ENCODE measurements at places on chromosomes 7 and 10. TPM values are rescaled to one million over a fixed set of nuclear protein-coding genes. Genes with fewer than 3 reads are reported as not detected.

- H3K27me3 ChIP-seq, result peaks cover 8% of the 10 kb centered on the region
- no peak for DNase-seq
- no peaks in the 10 kb centered on the region for H3K4me1 ChIP-seq
- H3K36me3 ChIP-seq, result no peaks in the 10 kb centered on the region
- H3K27ac ChIP-seq, result no peak overlapping the region
Measured at GRCh38 chr7:155864991-155865690, 52.9 kb upstream of the SHH start.

DNA sequence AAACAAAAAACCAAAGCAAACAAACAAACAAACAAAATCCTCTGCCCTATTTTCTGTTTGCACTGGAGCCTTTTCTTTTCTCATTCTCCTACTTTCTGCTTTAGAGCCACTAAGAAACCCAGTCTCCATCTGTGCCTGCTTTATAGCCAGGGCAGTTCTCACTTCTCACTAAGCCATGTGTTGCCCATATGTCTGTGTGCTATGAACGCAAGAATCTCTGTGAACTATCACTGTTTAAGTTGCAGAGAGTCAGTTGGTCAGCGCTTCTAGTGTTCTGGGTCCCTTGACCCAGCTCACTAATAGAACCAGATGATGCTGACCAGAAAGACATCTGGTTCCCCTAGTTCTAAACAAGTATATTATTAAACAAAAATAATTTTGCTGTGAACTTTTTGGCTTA is 81.4 kb downstream of the FAM185A start:
- no peak overlapping the region for H3K27ac ChIP-seq
- DNase-seq, result no peak
- H3K4me3 ChIP-seq, result no peak overlapping the region
- peaks cover 7% of the 10 kb centered on the region for H3K4me1 ChIP-seq
- H3K36me3 ChIP-seq, result peaks cover 11% of the 10 kb centered on the region

The PCLO gene
- not detected for total RNA-seq

DNA sequence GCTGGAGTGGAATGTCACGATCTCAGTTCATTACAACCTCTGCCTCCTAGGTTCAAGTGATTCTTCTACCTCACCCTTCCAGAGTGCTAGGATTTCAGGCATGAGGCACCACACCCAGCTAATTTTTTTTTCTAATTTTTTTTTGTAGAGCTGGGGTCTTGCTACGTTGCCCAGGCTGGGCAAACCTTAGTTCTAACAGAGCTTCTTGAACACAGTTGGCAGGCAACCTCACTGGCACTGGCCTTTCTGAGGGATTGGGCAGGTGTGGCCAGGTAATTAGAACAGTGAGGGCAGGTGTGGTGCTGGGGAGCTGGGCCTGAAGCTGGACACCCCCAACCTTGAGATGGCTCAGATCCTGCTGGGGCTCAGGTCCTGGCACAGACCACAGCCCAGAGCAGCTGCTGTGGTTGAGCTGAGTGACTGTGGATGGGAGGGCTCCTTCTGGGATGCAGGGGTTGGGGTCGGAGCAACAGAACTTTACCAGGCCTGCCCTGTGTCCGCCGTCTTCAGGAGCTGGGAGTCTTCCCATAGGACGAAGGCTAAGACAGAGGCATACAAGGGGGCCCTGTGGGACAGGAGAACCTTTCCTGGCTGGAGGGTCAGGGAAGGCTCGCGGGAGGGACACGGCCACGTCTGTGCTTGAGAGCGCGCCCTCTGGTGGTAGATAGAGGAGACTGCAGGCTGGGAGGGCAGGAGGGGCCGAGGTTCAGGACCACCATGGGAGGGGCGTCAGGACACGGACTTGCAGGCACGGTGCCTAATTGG is 48.2 kb downstream of the COL26A1 start:
- H3K27ac ChIP-seq, result no peak overlapping the region
- H3K4me1 ChIP-seq, result peaks cover 6% of the 10 kb centered on the region
- no peaks in the 10 kb centered on the region for H3K36me3 ChIP-seq

DNA sequence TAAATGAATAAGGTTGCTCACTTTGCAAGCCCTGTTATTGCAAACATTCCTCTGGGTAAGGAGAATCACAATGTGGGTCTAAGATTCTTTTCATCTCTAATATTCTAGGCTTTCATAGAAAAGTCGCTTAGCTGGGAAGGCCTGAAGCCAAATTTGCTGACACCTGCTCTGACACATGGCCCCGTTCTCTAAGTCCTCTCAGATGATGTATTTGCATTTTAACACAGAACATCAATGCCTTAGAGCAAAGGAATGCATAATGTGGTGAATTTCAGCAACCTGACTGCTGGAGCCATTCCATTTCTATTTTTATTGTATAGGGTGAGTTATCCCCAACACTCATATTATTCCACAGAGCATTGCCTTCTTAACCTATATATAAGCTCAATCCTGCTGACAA is 682.1 kb upstream of the NRP1 start:
- no peak overlapping the region for H3K4me3 ChIP-seq
- DNase-seq, result no peak
- no peak overlapping the region for H3K27ac ChIP-seq
- no peaks in the 10 kb centered on the region for H3K4me1 ChIP-seq
- no peaks in the 10 kb centered on the region for H3K36me3 ChIP-seq
- H3K27me3 ChIP-seq, result peaks cover 1% of the 10 kb centered on the region

DNA sequence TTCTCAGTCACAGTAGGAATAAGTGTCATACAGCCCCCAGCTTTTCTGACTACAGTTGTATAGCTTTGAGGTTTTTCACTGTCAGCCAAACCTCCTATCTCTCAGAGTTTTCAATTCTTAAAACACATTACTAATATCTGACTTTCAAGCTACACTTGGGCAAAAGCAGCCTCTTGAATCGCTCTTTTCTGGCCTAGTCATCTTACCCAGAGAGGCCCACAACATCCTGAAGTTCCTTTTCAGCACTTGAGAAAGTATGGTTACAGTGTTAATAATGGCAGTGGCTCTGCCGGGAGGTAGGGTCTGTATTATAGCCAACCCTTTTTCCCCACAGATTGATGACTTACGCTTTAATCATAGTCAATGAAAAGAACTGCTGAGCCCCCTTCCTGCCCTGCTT is 181.0 kb downstream of the LRRC4 start:
- peak; percentile 61 for DNase-seq
- peaks cover 36% of the 10 kb centered on the region for H3K36me3 ChIP-seq
- no peaks in the 10 kb centered on the region for H3K27me3 ChIP-seq
- H3K4me3 ChIP-seq, result no peak overlapping the region

The CALML3 gene
- not detected for total RNA-seq

GRCh38 chr10:127428385-127428980 is 120.6 kb upstream of the NPS start:
- no peak for DNase-seq
- H3K4me3 ChIP-seq, result no peak overlapping the region
- no peaks in the 10 kb centered on the region for H3K27me3 ChIP-seq
- no peaks in the 10 kb centered on the region for H3K36me3 ChIP-seq
- no peaks in the 10 kb centered on the region for H3K4me1 ChIP-seq

- H3K4me3 ChIP-seq, result no peak overlapping the region
- peaks cover 16% of the 10 kb centered on the region for H3K27me3 ChIP-seq
- no peaks in the 10 kb centered on the region for H3K4me1 ChIP-seq
- no peak overlapping the region for H3K27ac ChIP-seq
- H3K36me3 ChIP-seq, result no peaks in the 10 kb centered on the region
Measured at GRCh38 chr10:75613685-75614504, 182.5 kb downstream of the LRMDA start.

GRCh38 chr7:88429382-88429781 is 122.7 kb upstream of the STEAP4 start:
- no peaks in the 10 kb centered on the region for H3K4me1 ChIP-seq
- no peaks in the 10 kb centered on the region for H3K36me3 ChIP-seq
- peaks cover 5% of the 10 kb centered on the region for H3K27me3 ChIP-seq
- no peak overlapping the region for H3K4me3 ChIP-seq
- H3K27ac ChIP-seq, result no peak overlapping the region
- no peak for DNase-seq

The TWIST1 gene
- 1.2 TPM for total RNA-seq

DNA sequence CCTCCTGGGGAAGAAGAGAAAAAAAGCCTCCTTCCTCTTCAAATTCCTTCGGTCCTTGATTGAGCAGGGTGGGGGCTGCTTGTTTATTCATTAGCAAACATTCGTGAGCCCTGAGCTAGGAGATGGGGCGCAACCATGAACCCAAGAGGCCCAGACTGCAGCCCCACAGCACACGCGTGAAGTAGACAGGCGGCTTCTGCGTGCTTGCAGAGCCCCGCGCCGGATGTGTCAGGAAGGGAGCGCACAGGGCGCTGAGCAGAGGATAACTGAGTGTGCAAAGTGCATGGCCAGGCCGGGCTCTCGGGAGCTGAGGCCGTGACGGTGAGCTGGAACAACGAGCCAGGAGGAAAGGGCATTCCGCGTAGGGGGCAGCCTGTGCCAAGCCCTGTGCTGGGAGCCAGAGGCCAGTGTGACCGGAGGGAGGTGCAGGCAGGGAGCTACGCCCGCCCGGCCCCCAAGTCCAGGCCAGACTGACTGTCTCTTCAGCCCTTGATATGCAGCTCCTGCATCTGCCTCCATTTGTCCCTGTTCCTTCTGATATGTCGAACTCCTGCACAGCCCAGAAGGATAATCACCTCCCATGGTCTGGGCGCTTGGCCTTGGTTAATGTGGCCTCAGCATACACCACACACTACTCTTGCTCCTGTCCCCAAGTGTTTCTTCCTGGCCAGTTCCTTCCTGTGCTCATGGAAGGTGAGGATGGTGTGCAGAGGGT is 4.6 kb downstream of the FOXL3 start:
- H3K4me3 ChIP-seq, result no peak overlapping the region
- H3K36me3 ChIP-seq, result no peaks in the 10 kb centered on the region
- H3K4me1 ChIP-seq, result no peaks in the 10 kb centered on the region
- DNase-seq, result no peak
- no peak overlapping the region for H3K27ac ChIP-seq

The LRCH4 gene
- 71.7 TPM for total RNA-seq

- H3K36me3 ChIP-seq, result peaks cover 3% of the 10 kb centered on the region
- H3K27me3 ChIP-seq, result no peaks in the 10 kb centered on the region
- no peak overlapping the region for H3K27ac ChIP-seq
- DNase-seq, result no peak
- H3K4me3 ChIP-seq, result no peak overlapping the region
Measured at GRCh38 chr10:123402656-123403055, 248.5 kb downstream of the BUB3 start.

The OR6B1 gene
- total RNA-seq, result not detected

The ALDH18A1 gene
- total RNA-seq, result 117 TPM

The SMO gene
- total RNA-seq, result 0.28 TPM

The TEX47 gene
- not detected for total RNA-seq

GRCh38 chr10:80283536-80284199 is 5.8 kb downstream of the MAT1A start:
- H3K36me3 ChIP-seq, result no peaks in the 10 kb centered on the region
- no peak overlapping the region for H3K4me3 ChIP-seq
- H3K4me1 ChIP-seq, result no peaks in the 10 kb centered on the region
- no peak for DNase-seq

- H3K4me3 ChIP-seq, result no peak overlapping the region
- H3K27me3 ChIP-seq, result peaks cover 4% of the 10 kb centered on the region
- H3K27ac ChIP-seq, result no peak overlapping the region
- DNase-seq, result no peak
Measured at GRCh38 chr7:141335164-141335563, 216.0 kb upstream of the AGK start.

The CYP2C18 gene
- 0.88 TPM for total RNA-seq

DNA sequence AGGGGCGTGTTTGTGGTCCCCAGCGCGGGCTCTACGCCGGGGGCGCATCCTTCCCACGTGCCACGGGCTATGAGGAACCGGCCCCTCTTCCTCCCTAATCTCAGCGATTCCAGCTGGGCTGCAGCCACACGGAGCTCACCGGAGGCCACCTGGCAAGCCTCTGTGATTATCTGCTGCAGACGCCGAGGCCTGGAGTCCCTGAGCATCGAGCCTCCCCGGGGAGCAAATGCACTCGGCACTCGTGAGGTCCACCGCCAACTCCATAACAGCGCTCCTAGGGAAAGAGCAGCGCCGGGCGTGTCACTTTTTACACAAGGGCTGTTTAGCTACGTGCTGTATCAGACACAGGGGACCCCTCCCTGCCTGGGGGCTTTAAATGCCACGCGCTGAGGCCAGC is 101.2 kb downstream of the DYNC2I1 start:
- H3K36me3 ChIP-seq, result no peaks in the 10 kb centered on the region
- DNase-seq, result no peak
- H3K27me3 ChIP-seq, result no peaks in the 10 kb centered on the region

DNA sequence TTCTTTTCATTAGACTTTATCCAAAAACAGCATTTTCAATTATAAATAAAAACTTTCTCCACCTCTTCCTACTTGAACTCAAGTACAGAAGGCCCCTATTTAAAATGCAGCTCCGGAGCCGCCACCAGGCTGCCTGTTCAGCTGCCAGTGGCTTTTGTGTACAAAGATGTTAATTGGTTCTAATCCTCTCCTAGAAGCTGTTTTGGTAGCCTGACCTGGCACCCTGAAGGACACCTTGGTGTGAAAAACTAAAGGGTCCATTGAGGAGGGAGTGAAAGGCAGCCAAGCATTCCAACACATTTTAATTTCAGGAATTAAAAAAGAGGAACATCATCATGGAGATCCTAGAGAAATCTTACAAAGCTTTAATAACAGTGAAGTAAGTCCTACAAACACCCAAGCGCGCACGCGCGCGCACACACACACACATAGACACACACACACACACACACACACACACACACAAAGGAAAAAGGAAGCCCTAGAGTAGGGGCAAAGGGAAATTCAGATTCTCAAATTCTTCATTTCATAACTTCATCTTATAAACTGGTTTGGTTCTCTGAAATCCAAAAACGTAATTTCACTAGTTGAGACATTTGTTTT is 41.4 kb downstream of the VAX1 start:
- H3K4me1 ChIP-seq, result no peaks in the 10 kb centered on the region
- peaks cover 8% of the 10 kb centered on the region for H3K27me3 ChIP-seq
- H3K36me3 ChIP-seq, result no peaks in the 10 kb centered on the region
- no peak for DNase-seq
- H3K27ac ChIP-seq, result no peak overlapping the region

DNA sequence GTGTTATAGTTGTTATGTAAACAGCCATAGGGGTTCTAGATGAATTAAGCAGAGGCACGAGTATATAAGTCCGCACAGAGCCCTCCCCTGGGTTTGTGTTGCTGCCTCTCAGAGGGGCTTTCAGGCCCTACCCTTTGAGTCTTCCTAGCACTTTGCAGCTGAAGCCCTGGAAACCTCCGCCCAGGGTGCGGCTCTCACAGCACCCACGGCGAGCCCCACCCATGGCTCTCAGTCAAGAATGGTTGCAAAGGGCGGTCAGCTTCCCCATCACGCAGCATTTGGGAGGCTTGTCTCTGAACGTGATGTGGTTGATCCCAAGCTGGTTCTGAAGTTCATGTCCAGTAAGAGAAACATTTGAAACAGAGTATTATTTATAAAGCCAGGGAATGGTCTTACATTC is 18.8 kb upstream of the INSIG1 start:
- H3K4me3 ChIP-seq, result no peak overlapping the region
- H3K27me3 ChIP-seq, result peaks cover 10% of the 10 kb centered on the region
- peaks cover 48% of the 10 kb centered on the region for H3K4me1 ChIP-seq
- DNase-seq, result no peak

GRCh38 chr10:19929506-19930140 is 113.4 kb downstream of the PLXDC2 start:
- DNase-seq, result no peak
- H3K36me3 ChIP-seq, result no peaks in the 10 kb centered on the region
- no peak overlapping the region for H3K27ac ChIP-seq
- no peaks in the 10 kb centered on the region for H3K27me3 ChIP-seq
- no peaks in the 10 kb centered on the region for H3K4me1 ChIP-seq
- no peak overlapping the region for H3K4me3 ChIP-seq

GRCh38 chr10:111209692-111210091 is 132.9 kb downstream of the ADRA2A start:
- peaks cover 2% of the 10 kb centered on the region for H3K27me3 ChIP-seq
- no peak overlapping the region for H3K27ac ChIP-seq
- no peak overlapping the region for H3K4me3 ChIP-seq
- H3K4me1 ChIP-seq, result no peaks in the 10 kb centered on the region

The UFSP1 gene
- total RNA-seq, result 1.7 TPM

GRCh38 chr7:34396437-34397064 is 261.5 kb upstream of the NPSR1 start:
- H3K4me1 ChIP-seq, result no peaks in the 10 kb centered on the region
- no peaks in the 10 kb centered on the region for H3K27me3 ChIP-seq
- H3K36me3 ChIP-seq, result no peaks in the 10 kb centered on the region
- no peak overlapping the region for H3K4me3 ChIP-seq
